T-helper 22 cell (primary cell): ENCODE measurements at places on chromosomes 7 and 10.

- DNase-seq, result no peak
These were observed 82.2 kb upstream of the NAMPT start for GRCh38 chr7:106367018-106367420.

DNA sequence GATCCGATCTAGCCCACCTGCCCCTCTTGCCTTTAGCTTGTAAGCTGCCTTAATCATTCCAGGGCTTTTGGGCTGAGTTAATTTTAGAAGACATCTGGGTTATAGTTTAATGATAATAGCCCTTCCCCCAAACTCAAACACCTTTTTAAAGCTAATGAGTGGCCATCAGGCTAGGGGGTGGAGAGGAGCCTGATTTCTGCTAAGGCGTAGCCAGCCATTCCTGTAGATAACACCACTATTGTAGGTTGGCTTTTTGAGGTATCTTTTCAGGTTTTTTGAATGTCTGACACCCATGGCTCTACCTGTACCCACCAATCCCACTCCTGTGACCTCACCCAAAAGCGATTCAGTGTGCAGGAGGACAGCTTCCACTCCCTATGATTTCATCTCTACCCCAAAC lies 7.6 kb upstream of the SYPL1 start:
- DNase-seq, result no peak

DNA sequence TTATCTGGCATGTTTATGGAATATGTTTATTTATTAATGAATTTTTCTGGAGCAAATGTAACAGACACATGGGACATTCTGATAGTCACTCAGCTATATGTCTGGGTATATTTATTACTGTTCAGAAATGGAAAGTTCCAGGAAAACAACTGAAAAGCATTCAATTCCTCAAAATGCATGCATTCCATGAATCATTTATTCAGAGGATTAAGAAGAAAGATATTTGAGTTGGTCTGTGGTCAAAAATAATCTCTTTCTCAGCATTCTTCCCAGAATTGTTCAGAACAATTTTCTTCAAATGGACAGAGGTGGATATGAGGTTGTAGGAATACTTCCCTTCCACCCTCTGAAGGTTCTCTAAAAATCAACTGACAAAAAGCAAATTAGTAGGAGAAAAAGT lies 97.6 kb upstream of the ITGB1 start:
- DNase-seq, result no peak

DNA sequence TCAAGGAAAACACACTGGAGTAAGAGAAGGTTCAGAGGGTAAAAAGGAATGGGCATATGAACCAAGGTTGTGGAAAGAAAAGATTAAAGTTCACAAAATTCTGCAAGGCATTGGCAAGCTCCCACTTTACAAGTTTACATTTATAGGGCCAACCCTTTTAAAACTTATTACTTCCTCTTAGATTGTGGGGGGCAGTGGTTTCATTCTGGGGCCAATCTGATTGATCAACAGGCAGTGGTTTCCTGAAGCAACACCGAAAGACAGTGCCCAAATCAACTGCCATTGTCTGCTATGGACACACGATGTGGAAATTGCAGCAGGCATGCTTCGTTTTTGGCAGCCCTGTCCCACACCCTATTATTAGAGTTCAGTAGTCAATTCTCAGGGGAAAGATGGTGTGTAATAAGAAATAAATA lies 154.0 kb downstream of the SGMS1 start:
- no peak for DNase-seq

DNA sequence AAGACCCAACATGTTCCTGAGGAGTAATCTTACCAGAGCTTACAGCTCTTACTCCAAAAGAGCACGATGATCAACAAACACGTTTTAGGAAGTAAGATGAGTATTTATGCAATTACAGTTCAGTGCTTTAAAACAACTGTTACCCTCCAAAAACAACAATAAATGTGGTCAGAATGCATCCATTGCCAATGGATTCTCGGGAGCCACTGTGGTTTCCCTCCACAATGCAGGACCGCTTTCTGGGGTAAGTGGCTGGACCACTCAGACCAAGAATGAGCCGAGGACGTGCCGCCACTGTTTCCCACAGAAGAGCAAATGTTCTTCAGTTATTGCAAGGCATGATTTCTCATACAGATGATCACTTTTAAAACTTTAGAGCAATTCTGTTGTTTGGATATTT lies 232.3 kb upstream of the MKLN1 start:
- no peak for DNase-seq

- no peak for DNase-seq
These were observed 15.4 kb downstream of the TSPAN15 start for GRCh38 chr10:69466689-69467088.

- no peak for DNase-seq
These were observed 6.7 kb downstream of the CPEB3 start for GRCh38 chr10:92284112-92284704.

GRCh38 chr7:95027234-95027872 lies 120.0 kb downstream of the PPP1R9A start:
- DNase-seq, result no peak

DNA sequence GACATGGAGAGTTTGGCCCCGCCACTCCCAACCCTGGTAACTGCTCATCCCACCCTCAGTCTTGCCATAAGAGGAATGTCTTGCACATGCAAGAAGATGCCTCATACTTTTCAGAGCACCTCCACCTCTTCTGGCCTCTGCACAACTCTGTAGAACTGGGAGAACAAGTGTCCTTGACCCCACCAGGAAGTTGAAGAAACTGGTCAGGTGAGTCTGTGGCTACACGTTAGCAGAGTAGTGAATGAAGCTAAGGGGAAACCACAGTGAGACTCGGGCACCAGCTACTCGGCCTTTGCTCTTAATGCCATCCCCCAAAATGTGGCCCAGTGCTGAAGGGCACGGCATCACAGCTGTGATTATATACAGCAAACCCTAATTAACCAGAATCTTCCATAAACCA lies 110.1 kb downstream of the ARID5B start:
- no peak for DNase-seq

GRCh38 chr7:25520017-25520416 lies 291.7 kb upstream of the NPVF start:
- no peak for DNase-seq

- DNase-seq, result no peak
These were observed 134.5 kb downstream of the PPP1R3A start for GRCh38 chr7:113784316-113784715.

DNA sequence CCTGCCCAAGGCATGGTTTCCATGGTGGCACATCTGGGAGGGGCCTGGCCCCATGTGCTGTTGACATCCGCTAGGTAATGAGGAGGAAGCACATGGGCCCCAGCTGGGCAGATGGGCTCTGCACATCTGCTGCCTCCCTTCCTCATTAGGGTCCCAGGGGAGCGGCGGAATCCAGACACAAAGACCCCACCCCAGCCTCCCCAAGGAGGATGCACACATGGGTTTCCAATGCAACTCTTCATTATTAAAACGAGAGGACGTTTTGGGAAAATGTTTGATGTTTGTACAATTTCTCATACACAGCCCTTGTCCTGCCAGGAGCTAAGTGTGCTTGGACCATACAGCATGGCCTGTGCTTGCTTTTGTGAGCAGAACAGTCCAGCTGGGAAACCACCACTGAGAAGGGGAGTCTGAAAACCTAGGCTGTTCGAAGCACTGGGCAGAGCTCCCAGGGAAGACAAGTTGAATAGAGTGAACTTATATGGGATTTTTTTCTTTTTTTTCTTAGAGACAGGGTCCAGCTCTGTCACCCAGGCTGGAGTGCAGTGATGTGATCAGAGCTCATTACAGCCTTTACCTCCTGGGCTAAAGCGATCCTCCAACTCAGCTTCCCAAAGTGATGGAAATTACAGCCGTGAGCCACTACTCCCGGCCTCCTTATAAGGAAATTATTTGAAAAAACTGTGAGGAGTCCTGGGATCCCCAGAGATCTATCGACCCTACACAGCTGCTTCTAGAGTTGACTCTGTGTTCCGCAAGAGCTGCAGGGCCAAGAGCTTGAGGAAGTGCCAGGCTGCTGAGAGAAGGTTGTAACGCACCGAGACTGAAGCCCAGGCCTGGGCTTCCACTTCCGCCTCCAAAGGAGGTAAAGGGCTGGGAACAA lies 23.4 kb downstream of the FAM107B start:
- no peak for DNase-seq

DNA sequence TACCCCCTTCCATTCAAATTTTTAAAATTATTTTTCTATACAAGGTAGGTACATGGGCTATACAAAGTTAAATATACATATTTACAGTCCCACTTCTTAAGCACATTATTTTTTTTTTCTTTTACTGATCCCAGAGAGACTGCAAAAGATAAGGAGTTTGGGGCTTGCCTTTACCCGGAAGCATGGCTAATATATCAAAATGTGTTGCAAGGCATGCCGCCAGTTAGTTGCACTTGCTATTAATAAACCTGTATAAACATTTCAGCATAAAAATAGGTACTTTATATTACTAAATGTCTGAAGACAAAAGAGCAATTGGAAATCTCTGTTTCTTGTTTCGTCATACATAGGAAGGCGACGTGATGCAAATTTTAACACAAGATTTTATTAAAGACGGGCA lies 21.5 kb upstream of the PDLIM1 start:
- DNase-seq, result no peak

GRCh38 chr7:3201306-3201705 lies 99.7 kb upstream of the SDK1 start:
- no peak for DNase-seq

DNA sequence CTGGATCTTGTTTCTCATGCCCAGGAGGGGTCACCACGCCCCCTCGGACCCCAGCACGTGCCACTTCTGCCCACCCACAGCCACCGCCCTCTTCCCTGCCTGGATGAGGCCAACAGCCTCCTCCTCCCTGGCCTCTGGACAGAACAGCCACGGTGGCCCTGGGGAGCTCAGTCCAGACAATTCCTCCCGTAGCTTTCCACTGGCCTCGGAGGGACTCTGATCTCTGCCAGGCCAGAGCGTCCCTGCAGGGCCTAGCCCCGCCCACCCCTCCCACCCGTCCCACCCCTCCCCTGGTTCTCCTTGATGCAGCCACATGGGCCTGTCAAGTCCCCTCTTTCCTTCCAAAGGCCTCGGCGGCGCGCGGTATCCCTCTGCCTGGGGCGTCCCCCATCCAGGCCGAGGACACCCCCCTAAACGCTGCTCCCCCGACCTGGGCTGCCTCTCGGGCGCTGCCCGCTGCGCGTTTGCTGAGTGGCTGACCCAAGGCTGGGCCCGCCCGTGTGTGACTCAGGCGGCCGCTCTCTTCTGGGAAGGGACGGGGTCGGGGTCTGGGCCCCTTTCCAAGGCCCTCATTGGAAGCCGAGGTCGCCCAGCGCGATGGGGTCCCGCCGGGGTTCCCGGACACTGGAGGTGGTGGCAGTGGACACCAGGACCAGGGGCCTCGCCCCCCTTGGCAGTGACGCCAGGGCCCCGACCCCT lies 557 bp downstream of the TMEM120A start:
- no peak for DNase-seq

DNA sequence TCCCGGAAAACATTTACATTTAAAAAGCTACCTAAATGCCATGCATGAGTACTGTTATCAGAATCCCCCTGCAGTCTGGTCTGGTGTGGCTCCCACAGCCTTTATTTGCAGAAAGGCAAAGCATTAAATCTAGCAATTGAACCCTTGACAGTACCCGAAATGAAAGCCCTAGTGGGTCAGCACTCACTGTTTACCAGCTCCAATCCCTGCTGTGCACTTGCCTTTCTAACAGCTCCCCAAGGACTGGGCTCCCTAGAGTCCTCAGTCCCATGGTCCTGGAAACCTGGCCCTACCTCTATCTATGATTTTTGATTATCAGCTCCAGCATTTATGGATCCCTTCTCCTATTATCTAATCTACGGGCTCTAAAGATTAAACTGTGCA lies 1.9 kb upstream of the MACC1 start:
- DNase-seq, result no peak

DNA sequence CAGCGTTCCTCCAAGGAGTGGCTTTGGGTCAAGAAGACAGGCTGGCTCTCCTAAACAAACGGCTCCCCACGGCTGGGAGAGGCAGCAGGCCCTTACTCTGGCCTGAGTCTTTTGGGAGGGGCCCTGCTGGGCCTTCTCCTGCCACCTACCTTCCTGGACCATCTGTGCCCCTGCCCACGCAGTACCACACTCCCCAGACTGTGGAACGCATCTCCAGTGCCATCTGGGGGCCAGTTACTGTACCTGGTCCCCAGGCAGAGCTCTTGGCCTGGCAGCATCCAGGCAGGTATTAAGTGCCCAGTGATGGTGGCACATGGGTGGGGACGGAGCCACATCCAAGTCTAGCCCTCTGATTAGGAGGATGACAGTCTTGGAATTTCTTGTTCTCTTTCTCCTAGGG lies 14.4 kb downstream of the ALKBH4 start:
- no peak for DNase-seq

- DNase-seq, result no peak
These were observed 136.6 kb downstream of the LRRC4 start for GRCh38 chr7:127894588-127894987.

DNA sequence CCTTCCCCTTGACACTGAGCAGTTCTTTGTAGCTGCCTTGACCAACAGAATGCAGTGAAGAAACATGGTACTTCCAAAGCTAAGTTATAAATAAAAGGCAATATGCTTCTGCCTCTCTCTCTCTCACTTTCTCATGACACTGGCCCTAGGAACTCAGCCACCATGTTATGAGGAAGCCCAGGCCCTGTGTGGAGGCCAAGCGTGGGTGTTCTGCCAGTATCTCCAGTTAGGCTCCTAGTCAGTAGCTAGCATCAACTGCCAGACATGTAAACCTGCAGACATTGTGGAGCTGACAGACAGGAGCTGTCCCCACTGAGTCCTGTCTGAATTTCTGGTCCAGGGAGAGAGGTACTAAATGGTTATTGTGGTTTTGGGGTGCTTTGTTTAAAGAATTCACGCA lies 45.2 kb downstream of the TMEM209 start:
- DNase-seq, result no peak
